ENCODE measurements at places on chromosomes 3 and 15.

GRCh38 chr15:23385886-23386430, 31.4 kb downstream of the GOLGA8S start:
- no peak for DNase-seq

GRCh38 chr3:33438284-33438668, 1.9 kb downstream of the UBP1 start:
- DNase-seq = no peak

GRCh38 chr3:193499801-193500485, 54.8 kb downstream of the ATP13A4 start:
- DNase-seq = no peak

- no peak for DNase-seq
Measured at GRCh38 chr3:51099794-51100535, 285.1 kb upstream of the MANF start.

DNA sequence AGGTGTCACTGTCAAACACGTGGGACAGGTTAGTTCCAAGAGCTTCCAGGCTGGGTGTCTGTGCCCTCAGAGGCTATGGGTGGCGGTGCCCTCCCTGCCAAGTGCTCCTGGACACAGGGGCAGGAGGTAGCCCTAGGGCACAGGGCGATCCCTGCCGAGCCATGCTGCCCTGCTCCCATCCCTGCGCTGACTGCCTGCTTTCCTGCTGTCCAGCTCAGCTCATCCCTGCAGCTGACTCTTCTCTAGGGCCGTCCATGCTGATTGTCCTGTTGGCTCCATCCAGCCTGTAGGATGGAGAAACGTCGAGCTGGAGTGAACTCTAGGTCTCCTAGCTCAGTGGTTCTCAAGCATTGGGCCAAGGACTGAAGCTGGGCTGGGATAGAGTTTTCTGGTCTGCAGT, 3.7 kb downstream of the PDIA5 start:
- no peak for DNase-seq

GRCh38 chr3:71456156-71456555, 127.4 kb downstream of the FOXP1 start:
- DNase-seq = no peak
